HFFc6 (cell line): ENCODE measurements at places on chromosomes 12 and 14. TPM values are rescaled to one million over a fixed set of nuclear protein-coding genes. Genes with fewer than 3 reads are reported as not detected.

The SLC41A2 gene
- total RNA-seq, result 5.8 to 8.3 TPM (median 6.7 TPM) in 3 replicates

The MMP19 gene
- total RNA-seq, result 17.1 and 20.9 TPM in 2 replicates

The PRB2 gene
- total RNA-seq, result not detected in 3 replicates

The TEX52 gene
- total RNA-seq, result not detected in 3 replicates

The KRT78 gene
- 0.30 TPM in 1 of 3 replicates, not detected in the others for total RNA-seq

- no peaks in the 10 kb centered on the region for H3K36me3 ChIP-seq
- no peak overlapping the region for H3K4me3 ChIP-seq
- H3K4me1 ChIP-seq, result no peaks in the 10 kb centered on the region
- H3K27ac ChIP-seq, result no peak overlapping the region
Measured at GRCh38 chr12:61098031-61098580, 1162.1 kb upstream of the USP15 start.

DNA sequence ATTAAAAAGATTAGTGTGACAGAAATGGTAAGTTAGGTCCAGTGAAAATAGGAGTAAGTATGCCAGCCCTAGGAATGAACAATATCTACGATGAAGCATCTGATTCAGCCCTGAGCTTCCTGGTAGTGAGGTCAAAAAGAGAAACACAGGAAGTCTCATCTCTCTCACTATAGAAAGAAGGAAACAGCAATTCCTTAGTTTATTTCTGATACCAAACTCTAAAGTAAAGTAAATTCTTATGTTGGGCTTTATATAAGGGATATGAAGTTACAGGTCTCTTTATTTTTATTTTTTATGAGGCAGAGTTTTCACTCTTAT is 76.7 kb upstream of the RFLNA start:
- H3K27me3 ChIP-seq, result peaks cover 29% of the 10 kb centered on the region
- no peaks in the 10 kb centered on the region for H3K4me1 ChIP-seq
- peaks cover 5% of the 10 kb centered on the region for H3K36me3 ChIP-seq
- H3K4me3 ChIP-seq, result no peak overlapping the region

DNA sequence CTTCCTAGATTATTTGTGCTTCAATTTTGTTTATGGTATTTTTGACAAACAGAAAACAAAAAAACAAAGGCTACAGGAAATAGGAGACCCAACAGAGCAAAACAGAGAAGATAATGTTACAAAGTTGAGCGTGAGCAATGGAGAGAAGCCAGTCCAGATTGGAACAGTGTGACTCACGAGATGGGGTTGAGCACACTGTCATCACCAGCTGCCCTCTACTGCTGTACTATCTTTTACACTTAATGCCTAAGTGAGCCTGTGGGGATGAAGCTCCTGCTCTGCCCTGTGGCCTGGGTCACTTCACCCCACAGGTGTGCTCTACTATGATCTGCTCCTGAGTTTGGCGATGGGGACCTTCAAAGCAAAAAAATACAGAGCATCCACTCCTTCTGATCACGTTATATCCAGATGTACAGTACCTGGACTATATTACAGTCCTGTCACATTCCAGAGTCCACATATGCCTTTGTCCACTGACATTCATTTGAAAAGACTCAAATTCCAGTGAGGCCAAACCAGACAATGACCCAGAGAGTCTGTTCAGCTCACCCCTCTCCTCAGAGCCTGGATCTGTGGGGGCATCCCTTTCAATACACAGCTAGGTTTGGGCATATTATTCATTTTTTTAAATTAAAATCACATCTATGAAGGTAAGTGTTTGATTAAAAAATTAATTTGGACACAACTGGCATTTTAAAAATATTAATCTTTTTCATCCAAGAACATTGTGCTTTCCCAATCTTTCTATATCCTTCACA is 4.4 kb downstream of the IPO8 start:
- DNase-seq, result peak; percentile 73
- H3K4me1 ChIP-seq, result peaks cover 66% of the 10 kb centered on the region
- no peaks in the 10 kb centered on the region; the same call in 1 of the 2 replicates for H3K27me3 ChIP-seq

DNA sequence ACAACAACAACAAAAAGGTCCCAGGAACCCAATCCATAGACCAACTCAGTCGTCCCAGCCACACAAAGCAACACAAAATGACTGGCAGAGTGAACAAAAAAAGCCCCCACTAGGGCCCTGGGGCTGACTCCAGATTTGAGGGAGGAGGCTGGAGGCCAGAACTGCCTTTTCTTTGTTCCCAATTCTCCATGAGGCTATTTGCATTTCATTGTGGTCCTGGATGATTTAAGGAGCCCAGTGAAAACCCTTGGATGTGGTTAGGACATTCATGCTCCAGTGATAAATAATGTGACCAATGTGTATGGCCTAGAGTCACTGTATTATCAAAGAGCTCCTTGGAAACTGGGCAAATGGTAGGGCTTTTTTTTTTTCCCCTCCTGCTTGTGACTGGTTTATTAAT is 192.9 kb downstream of the NUAK1 start:
- H3K36me3 ChIP-seq, result no peaks in the 10 kb centered on the region
- peaks cover 3% of the 10 kb centered on the region; the same call in 1 of the 2 replicates for H3K27me3 ChIP-seq
- no peaks in the 10 kb centered on the region for H3K4me1 ChIP-seq
- no peak for DNase-seq
- no peak overlapping the region for H3K4me3 ChIP-seq

DNA sequence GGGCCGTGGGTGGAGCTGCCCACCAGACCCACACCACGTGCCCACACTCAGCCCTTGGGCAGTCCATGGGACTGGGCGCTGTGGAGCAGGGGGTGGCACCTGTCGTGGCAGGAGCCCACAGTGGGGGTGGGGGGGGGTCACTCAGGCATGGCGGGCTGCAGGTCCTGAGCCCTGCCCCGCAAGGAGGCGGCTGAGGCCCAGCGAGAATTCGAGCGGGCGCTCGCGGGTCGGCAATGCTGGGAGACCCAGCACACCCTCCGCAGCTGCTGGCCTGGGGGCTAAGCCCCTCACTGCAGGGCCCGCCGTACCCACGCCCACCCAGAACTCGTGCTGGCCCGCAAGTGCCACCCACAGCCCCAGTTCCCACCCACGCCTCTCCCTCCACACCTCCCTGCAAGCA is 132.6 kb upstream of the GARIN2 start:
- no peak overlapping the region for H3K4me3 ChIP-seq
- H3K36me3 ChIP-seq, result peaks cover 19% of the 10 kb centered on the region; the same call in 1 of the 2 replicates
- DNase-seq, result no peak
- no peak overlapping the region for H3K27ac ChIP-seq

GRCh38 chr14:79544698-79545070 is 666.6 kb downstream of the DIO2 start:
- H3K27me3 ChIP-seq, result peaks cover 4% of the 10 kb centered on the region
- H3K4me1 ChIP-seq, result peaks cover 6% of the 10 kb centered on the region; the same call in 1 of the 2 replicates
- H3K36me3 ChIP-seq, result no peaks in the 10 kb centered on the region
- DNase-seq, result peak; percentile 35
- no peak overlapping the region; the same call in 1 of the 2 replicates for H3K27ac ChIP-seq

GRCh38 chr12:131351319-131352028 is 359.4 kb upstream of the SFSWAP start:
- H3K4me3 ChIP-seq, result no peak overlapping the region
- peaks cover 23% of the 10 kb centered on the region for H3K36me3 ChIP-seq
- no peaks in the 10 kb centered on the region for H3K4me1 ChIP-seq
- no peak for DNase-seq

DNA sequence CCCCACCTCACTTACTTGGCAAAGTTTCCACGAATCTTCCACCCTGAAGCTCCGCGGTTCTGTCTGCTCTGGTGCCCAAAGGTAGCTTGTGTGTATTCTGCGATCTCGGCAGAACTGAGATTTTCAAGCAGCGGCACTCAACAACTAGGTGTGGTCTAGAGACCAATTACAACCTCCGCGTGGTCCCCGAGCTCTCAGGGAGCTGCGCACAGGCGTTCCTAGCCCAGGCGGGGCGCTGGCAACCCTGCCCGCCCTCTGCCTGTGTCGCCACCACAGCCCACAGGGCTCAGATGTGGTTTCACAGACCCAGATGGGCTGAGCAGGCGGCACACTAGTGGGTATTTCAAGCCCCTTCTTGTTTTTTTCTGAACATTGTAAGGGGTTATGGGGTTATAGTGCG is 1.5 kb upstream of the DIABLO start:
- peaks cover 37% of the 10 kb centered on the region for H3K36me3 ChIP-seq
- H3K27me3 ChIP-seq, result no peaks in the 10 kb centered on the region; the same call in 1 of the 2 replicates
- DNase-seq, result no peak
- no peak overlapping the region for H3K27ac ChIP-seq

- no peak overlapping the region for H3K4me3 ChIP-seq
- no peak for DNase-seq
- H3K36me3 ChIP-seq, result no peaks in the 10 kb centered on the region; the same call in 1 of the 2 replicates
- no peaks in the 10 kb centered on the region; the same call in 1 of the 2 replicates for H3K27me3 ChIP-seq
Measured at GRCh38 chr12:38159591-38160317, 156.8 kb upstream of the ALG10B start.

DNA sequence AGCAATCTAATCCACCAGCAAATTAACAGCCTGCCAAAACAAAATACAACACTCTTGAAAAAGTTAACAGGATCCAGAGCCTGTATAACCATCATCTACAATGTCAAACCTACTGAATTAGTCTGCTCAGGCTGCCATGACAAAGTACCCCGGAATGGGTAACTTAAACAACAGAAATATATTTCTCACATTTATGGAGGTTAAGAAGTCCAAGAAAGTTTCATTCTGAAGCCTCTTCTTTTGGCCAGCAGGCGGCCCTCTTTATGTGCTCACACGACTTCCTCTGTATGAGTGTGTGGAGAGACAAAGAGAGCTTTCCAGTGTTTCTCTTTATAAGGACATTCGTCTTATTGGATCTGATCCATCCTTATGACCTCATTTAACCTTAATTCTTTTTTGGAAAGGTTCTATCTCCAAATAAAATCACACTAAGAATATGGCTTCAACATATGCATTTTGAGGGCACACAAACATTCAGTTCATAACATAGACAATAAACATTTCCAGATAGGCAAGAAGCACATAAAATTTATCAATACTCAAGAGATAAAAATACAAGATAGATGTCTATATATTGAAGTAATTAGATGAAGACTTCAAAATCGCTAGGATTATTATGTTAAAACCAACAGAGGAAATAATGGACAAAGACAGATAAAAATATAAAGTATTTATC is 5.9 kb upstream of the RERG start:
- DNase-seq, result peak; percentile 47
- no peak overlapping the region for H3K4me3 ChIP-seq
- H3K36me3 ChIP-seq, result no peaks in the 10 kb centered on the region

- peaks cover 3% of the 10 kb centered on the region for H3K27me3 ChIP-seq
- H3K4me3 ChIP-seq, result no peak overlapping the region
- DNase-seq, result no peak
- no peak overlapping the region for H3K27ac ChIP-seq
Measured at GRCh38 chr12:105852496-105852895, 286.3 kb downstream of the NUAK1 start.

DNA sequence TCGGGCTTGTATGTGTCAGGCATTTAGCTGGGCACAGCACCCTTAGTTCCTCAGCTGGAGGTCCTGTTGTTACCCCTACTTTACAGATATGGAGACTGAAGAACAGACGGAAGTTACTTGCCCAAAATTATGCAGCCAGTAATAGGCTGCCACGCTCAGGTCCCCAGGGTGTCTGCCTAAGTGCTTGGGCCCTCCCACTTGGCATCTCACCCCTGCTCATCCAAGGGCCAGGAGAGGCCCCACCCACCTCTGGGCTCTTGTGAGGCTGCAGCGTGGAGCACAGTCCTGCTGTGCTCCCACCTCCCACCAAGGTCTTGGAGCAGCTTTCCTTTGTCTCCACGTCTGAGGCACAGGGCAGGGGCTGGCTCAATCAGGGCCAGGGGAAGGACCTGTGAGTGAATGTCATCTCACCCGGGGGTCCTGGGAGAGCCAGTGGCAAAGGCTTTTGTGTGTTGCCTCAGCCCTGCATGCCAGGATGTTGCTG is 64.6 kb downstream of the BEGAIN start:
- H3K4me3 ChIP-seq, result no peak overlapping the region
- no peaks in the 10 kb centered on the region for H3K4me1 ChIP-seq
- 0 out of 2 replicates have a peak, but pooled peaks cover 7% of the 10 kb centered on the region for H3K36me3 ChIP-seq
- H3K27me3 ChIP-seq, result no peaks in the 10 kb centered on the region
- DNase-seq, result no peak
- H3K27ac ChIP-seq, result no peak overlapping the region

DNA sequence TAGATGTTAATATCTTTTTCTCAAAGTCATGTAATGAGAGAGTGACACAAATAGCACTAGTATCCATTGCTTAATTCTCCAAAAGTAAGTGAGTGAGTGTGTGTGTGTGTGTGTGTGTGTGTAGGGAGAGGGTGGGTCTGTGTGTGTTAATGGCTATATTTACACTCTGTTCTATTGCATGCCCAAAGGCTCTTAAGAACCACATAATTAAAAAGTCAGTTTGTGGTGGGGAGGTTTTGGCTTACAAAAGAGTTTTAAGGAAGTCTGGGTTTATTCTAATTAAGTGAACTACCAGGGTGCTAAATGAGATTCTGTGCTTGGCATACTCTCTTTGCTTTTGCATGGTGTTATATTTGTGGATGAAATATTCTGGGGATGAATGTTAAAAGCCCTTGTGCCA is 1897.6 kb upstream of the FLRT2 start:
- H3K27me3 ChIP-seq, result no peaks in the 10 kb centered on the region
- H3K4me3 ChIP-seq, result no peak overlapping the region
- no peak overlapping the region for H3K27ac ChIP-seq
- H3K36me3 ChIP-seq, result 0 out of 2 replicates have a peak, but pooled peaks cover 5% of the 10 kb centered on the region
- no peaks in the 10 kb centered on the region for H3K4me1 ChIP-seq
- no peak for DNase-seq

DNA sequence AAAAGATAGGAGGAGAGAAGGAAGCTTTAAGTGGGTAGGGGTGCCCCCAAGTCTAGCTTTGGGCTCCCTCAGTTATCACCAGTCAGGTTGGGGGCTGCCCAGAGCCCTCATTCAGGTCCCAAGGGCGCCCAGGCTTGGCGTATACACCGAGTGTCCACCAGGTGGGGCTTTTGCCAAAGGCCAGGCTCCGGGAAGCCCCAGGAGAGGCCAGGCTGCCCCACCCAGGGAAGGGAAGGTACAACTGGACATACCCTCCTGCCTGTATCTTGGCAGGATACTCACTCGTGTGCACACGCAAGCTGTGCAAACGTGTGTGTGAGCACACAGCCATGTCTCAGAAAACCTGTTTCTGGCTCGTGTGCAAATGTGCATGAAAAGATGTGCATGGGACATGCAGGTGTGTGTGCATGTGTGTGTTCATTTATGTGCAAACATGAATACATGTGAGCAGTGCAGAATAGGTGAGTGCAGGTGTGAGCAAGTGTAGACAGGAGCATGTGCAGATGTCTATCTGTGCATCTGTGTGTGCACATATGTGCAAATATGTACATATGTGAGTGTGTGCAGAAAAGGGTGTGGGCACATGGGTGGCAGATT is 103.9 kb upstream of the MYL2 start:
- H3K27ac ChIP-seq, result no peak overlapping the region
- no peaks in the 10 kb centered on the region for H3K36me3 ChIP-seq
- no peak overlapping the region for H3K4me3 ChIP-seq
- H3K27me3 ChIP-seq, result peaks cover 37% of the 10 kb centered on the region
- peak; percentile 7 for DNase-seq
- no peaks in the 10 kb centered on the region for H3K4me1 ChIP-seq

- peaks cover 37% of the 10 kb centered on the region for H3K4me1 ChIP-seq
- no peak for DNase-seq
- no peak overlapping the region; the same call in 1 of the 2 replicates for H3K27ac ChIP-seq
- H3K36me3 ChIP-seq, result peaks cover 17% of the 10 kb centered on the region; the same call in 1 of the 2 replicates
Measured at GRCh38 chr12:108568338-108569154, 6.2 kb downstream of the ISCU start.
